Cortex of kidney (tissue), 1 donor: ENCODE measurements at places on chromosomes 4 and X.

- no peak for DNase-seq
Measured at GRCh38 chrX:70168238-70169188, 8.8 kb upstream of the DGAT2L6 start.

DNA sequence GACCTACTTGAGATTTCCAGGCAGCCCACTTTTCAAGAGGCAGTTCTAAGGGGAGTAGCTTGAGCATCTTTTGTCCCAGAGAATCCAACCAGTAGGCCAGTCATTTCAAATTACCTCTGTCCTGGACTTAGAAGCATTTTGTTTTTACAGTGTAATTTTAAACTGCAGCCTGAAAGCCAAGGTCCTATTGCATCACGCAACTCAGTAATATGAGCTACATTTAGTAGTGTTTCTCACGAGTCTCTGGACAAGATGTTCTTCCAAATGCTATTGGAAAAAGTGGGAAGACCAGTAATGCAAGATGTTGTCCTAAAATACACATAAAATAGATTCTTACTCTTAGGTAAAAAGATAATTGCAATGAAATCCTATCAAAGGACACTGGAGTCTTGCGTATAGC is 182.5 kb upstream of the ARX start:
- no peak for DNase-seq

DNA sequence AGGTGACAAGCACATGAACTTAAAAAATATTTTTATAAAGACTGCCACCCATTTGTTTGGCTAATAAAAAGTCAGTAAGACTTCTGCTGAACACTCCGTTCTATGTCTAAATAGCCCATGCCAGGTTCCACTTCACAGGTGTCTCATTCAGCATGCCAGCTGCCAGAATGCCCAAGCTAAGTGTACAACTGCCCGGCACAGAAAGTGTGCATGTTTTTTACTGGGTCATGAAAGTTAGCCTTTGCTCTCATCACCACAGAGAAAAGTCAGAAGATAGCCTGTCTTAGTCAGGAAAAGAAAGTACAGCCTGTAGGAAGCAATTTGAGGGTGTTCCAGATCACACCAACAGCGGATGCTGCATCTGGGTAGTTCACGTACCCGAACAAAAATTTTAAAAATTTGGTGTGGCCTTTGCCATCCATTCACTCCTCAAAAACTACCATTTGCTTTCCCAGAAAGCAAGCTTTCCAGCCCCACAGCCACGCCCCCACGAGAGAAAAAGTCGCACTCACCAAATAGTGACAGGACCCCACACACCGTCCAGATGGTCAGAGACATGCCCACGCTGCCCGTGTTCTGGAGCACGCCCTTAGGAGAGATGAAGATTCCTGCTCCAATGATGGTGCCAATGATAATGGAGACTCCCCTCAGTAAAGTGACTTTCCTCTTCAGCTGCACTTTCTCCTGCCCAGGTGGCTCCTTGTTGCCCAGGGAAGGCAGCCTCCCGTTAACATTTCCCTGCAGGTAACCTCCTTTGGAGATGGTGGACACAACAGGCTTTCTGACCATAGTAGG is 671 bp downstream of the SLC7A11 start:
- no peak for DNase-seq

GRCh38 chr4:27248829-27249228 is 388.2 kb downstream of the STIM2 start:
- DNase-seq = no peak

DNA sequence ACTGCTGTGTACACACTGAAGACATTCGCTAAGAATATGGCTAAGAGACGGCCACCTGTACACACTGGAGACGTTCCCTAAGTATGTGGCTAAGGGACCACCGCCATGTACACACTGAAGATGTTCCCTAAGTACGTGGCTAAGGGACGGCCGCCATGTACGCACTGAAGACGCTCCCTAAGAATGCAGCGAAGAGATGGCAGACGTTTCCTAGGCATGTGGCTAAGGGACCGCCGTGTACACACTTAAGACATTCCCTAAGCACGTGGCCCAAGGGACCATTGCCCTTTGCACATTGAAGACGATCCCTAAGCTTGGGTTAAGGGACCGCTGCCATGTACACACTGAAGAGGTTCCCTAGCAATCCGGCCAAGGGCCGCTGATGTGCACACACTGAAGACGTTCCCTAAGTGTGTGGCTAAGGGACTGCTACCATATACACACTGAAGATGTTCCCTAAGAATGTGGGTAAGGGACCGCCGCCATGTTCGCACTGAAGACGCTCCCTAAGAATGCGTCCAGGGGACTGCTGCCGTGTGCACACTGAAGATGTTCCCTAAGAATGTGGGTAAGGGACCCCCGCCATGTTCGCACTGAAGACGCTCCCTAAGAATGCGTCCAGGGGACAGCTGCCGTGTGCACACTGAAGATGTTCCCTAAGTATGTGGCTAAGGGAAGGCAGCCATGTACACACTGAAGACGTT is 36.7 kb downstream of the DHRSX start:
- no peak for DNase-seq

DNA sequence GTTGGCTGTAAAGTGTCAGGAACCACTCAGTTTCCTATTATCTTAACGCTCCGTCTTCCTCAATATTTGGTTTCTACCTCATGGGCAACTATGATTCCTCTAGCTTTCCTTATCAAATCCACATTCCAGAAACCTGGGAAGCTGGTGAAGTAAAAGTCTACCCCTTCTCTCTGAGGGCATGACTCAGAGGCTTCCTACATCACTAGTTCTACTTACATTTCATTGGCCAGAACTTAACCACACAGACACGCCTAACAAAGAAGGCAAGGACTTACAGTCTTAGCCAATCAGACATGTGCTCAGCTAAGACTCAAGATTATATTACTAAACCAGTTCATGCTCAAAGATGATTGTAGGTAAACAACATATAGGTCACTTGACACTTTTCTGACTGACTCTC is 30.4 kb downstream of the COX7B2 start:
- no peak for DNase-seq
